ENCODE measurements at places on chromosomes 16 and 17.

- no peak for DNase-seq
These were observed 22.2 kb upstream of the PIK3R6 start for GRCh38 chr17:8889458-8890210.

DNA sequence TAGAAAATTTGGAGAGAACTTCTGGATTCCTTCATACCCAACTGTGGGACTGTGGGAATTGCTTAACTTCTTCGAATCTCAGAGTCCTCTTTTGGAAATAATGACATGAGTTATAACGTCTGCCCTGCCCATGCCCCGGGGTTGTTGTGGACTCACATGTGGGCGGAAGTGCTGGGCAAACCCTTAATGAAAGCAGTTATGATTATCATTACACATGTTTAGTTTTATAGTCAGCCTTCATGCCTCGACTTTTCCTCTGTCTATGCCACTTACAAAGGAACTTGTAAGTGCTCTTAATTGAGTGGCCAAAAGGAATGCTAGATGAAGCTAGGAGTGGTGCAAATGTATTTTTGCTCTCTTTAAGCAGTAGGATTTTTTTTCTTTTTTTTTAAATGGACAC is 3.9 kb downstream of the KRT27 start:
- no peak for DNase-seq

DNA sequence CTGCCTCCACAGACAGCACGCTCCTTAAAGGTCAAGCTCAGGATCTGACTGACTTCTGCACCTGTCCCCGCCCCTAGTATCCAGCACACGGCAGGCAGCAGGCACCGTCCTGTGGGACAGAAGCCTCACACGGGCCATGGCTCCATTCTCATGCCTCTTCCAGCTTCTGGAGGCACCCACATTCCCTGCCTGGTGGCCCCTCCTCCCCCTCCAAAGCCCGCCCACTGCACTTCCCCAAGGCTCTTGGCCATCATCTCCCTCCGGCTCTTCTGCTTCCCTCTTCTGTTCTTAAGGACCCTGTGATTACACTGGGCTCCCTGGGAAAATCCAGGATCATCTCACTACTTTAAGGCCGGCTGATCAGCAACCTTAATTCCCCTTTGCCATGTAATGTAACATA is 3.5 kb downstream of the CANT1 start:
- no peak for DNase-seq

DNA sequence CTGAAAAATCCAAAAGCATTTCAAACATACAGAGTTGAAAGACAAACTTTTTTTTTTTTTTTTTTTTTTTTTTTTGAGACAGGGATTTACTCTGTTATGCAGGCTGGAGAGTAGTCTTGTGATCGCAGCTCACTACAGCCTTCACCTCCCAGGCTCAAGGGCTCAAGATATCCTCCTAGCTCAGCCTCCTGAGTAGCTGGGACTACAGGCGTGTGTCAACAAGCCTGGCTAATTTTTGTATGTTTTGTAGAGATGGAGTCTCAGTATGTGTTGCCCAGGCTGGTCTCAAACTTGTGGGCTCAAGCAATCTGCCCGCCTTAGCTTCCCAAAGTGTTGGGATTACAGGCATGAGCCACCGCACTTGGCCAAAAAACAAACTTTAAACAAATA is 64.2 kb upstream of the KIFC3 start:
- DNase-seq = no peak

- DNase-seq = no peak
These were observed 36.1 kb downstream of the CMIP start for GRCh38 chr16:81480606-81481206.

DNA sequence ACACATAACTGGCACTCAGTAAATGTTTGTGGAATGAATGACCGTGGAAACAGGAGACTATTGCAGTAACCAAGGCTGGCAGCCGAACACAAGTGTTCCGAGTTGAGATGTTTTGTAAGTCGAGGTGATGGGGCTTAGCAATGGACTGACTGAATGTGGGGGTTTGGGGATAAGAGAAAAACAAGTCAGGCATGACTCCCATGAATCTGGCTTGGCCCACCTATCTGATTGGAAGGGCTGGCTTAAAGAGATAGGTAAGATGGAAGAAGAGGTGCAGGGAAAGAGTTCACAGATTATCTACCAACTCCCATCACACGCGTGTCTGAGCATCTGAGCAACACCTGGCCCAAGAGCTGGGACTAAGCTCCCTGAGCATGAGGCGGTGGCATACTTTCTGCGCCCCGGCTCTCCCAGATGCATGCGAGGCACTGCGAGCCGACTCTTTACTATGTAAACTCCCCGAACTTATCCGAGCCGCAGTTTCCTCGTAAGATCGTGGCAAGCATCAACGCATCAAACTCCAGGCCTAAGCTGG is 539 bp downstream of the IFT20 start:
- DNase-seq = no peak

- no peak for DNase-seq
These were observed 28.9 kb downstream of the OR1D5 start for GRCh38 chr17:3034578-3034920.

GRCh38 chr17:77240976-77241375 is 100.2 kb downstream of the SEC14L1 start:
- no peak for DNase-seq

GRCh38 chr17:46009681-46010596 is 10.9 kb downstream of the STH start:
- no peak for DNase-seq

DNA sequence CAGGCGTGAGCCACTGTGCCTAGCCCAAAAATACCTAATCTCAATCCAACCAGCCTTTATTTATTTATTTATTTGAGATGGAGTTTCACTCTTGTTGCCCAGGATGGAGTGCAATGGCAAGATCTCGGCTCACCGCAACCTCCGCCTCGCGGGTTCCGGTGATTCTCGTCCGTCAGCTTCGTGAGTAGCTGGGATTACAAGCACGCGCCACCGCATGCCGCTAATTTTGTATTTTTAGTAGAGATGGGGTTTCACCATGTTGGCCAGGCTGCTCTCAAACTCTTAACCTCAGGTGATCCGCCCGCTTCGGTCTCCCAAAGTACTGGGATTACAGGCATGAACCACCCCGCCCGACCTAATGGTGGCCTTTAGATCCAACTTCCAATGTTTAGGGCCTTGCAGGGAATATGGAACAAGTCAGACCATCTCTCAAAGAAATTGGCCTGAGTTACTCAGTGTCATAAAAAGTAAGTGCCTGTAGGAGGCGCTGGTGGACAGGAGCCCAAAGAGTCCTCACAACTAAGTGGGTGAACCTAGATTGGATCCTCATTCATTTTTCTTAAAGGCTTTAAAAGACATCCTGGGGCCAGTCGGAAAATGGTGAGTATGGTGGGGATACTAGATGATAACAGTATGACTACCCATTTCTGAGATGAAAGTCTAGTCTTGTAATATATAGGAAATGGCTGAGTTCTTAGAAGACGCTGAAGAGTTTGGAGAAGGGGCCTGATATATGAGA is 4.6 kb downstream of the ZSCAN10 start:
- no peak for DNase-seq

GRCh38 chr16:17069681-17070080 is 401.1 kb downstream of the XYLT1 start:
- no peak for DNase-seq

- DNase-seq = no peak
These were observed 9.8 kb upstream of the CD300E start for GRCh38 chr17:74633326-74633725.

GRCh38 chr17:5410594-5411272 is 8.7 kb downstream of the NUP88 start:
- no peak for DNase-seq

DNA sequence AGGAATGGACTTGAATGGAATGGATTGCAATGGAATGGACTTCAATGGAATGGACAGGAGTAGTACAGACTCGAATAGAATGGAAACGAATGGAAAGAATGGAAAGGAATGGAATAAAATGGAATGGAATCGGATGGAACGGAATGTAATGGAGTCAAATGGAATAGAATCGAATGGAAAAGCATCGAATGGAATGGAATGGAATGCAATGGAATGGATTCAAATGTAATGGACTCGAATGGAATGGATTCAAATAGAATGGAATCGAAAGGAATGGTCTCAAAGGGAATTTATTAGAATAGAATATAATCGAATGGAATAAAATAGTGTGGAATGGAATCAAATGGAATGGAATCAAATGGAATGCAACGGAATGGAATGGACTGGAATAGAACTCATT is 484.9 kb upstream of the WSB1 start:
- DNase-seq = no peak

DNA sequence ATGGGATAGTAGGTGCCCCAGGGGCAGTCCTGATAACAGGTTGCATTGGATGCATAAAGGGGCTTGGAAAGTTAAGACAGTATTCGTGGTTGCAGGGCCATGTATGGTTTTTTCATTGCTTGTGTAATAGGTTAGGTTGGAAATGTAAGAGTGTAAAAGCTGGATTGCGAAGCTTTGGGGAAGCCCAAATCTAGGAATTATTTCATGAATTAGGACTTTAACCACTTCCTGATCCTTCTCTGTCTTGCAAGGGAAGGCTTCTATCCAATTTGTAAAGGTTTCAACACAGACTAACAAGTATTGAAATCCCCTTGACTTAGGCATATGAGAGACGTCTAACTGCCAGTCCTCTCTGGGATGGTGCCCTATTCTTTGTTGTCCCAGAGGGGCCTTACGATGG is 7.8 kb upstream of the CCL17 start:
- no peak for DNase-seq

- no peak for DNase-seq
These were observed 721.5 kb downstream of the MAF start for GRCh38 chr16:78879011-78879410.

Measured in stimulated activated CD4-positive, alpha-beta T cell treated with anti-CD3 and anti-CD28 coated beads, TNF-alpha, amount 100 ng/mL, for 48 hours (primary cell).